ENCODE measurements at places on chromosomes 16 and 17. TPM values are rescaled to one million over a fixed set of nuclear protein-coding genes. Genes with fewer than 3 reads are reported as not detected.

DNA sequence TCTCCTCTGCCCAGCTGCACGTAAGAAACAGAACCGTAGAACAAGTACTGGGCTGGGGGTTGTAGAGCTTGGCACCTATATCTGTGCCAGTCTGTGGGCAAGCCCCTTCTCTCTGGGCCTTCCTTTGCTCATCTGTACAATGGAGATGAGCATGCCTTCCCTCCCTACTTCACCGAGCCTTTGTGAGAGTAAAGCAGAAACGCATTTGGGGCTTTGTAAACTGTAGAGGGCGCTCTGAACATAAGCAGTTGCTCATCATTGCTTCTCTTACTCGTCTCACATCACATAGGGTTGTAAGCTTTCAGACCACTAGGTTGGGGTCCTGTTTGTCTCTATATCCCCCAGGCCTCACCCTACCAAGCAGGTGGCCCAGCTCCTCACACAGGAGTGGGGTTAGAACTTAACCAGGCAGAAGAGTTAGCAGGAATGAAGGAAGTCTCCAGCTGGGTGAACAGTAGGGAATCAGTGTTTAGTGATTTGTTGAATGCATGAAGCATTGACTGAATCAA lies 15.1 kb downstream of the SAMD14 start:
- no peak for DNase-seq

GRCh38 chr17:32746698-32747097 lies 130.2 kb downstream of the MYO1D start:
- no peak for DNase-seq

DNA sequence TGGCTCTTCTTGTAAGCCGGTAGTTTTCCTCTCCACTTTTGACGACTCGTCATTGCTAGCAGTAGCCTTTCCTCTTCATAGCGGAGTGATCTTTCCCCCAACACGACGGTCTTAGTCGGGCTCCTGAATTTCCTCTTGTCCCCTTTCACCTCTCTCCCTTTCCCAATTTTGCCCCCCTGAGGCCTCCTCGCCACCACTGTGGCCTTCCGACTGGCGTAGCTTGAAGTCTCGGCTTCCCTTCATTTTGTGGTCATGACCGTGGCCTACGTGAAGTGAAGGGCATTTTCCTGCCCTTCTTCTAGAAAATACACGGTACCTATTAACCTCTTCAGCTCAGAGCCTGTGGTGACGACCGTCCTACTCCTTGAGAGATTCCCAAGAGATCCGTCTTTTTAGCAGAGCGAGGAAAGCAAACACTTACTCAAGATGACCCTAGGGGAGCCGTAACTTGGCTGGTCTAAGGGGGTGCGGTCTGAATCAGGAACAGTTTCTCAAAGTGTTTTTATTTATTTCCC lies 787 bp downstream of the PRKAR1A start:
- DNase-seq, result no peak

DNA sequence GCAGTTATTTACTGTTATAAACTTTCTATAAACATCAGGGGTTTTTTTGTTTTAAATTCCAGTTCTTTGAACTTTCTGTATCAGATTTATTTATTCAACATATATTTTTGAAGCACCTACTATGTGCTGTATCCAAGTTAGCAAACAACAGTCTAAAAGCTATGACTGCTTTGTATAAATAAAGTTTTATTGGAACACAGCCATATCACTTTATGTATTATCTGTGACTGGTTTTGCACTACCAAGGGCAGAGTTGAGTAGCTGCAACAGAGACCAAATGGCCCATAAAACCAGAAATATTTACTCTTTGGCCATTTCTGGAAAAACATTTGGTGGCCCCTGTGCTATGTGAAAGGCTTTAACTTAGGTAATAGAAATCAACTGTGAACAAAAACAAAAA lies 110.2 kb upstream of the ERCC4 start:
- no peak for DNase-seq

DNA sequence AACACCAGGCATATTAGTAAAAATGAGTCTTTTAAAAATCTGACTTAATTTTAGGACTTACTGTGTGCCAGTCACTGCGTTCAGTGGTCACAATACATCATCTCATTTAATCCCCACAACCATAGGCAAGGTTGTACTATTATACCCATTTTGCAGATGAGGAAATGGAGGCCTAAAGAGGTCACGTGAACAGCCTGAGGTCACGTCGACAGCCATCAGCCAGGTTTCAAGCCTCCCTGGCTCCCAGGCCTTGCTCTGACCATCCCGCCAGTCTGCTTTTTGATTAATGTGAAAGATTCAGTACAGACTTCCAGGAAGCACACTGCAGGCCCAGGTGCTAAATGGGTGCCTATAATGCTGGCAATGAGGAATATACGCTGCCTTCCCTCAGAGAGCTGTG lies 86.3 kb upstream of the TOX3 start:
- no peak for DNase-seq

The KREMEN2 gene
- polyA plus RNA-seq, result 7.5 TPM

The EME1 gene
- polyA plus RNA-seq, result 28.7 TPM

The TAT gene
- not detected for polyA plus RNA-seq

Data from K562 (cell line).